CD4-positive, alpha-beta T cell treated with Interleukin-4 for 1 hour (primary cell): ENCODE measurements at places on chromosomes 13 and 19.

GRCh38 chr13:51590971-51591627, 6.8 kb downstream of the WDFY2 start:
- DNase-seq: no peak

- no peak for DNase-seq
Measured at GRCh38 chr13:73450583-73450982, 391.8 kb downstream of the KLF5 start.

DNA sequence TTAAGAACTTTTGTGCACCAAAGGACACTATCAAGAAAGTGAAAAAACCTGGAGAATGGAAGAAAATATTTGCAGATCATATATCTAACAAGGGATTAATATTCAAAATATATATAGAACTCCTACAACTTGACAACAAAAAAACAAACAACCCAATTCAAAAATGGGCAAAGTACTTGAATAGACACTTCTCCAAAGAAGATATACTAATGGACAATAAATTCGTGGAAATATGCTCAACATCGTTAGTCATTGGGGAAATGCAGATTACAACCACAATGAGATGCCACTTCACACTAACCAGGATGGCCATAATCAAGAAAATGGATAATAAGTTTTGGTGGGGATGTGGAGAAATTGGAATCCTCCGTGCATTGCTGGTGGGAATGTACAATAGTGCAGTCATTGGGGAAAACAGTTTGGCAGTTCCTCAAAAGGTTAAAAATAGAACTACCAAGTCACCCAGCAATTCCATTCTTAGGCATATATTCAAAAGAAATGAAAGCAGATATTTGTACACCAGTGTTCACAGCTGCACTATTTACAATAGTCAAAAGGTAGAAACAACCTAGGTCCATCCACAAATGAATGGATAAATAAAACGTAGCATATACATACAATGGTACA, 2.2 kb upstream of the LSR start:
- no peak for DNase-seq

GRCh38 chr19:19741184-19741583, 8.3 kb upstream of the ZNF14 start:
- DNase-seq: no peak

GRCh38 chr13:73329355-73329754, 270.6 kb downstream of the KLF5 start:
- no peak for DNase-seq

DNA sequence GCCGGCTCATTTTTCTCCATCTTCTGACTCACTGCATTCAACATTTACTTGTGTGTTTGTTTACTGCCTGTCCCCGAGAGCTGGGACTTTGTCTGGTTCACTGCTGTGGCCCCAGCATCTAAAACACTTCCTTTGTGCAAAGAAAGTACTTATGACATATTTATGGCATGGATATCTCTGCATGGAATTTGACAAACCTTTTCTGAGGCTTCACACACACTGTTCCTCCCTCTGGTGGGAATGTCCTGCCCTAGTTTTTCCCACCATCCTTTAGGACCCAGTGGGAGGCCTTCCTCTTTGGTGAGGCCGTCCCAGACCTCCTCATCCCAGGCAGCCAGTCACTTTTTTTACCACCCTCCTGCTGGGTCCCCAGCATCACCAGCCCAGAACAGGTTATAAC, 1.4 kb upstream of the SRRM5 start:
- no peak for DNase-seq

DNA sequence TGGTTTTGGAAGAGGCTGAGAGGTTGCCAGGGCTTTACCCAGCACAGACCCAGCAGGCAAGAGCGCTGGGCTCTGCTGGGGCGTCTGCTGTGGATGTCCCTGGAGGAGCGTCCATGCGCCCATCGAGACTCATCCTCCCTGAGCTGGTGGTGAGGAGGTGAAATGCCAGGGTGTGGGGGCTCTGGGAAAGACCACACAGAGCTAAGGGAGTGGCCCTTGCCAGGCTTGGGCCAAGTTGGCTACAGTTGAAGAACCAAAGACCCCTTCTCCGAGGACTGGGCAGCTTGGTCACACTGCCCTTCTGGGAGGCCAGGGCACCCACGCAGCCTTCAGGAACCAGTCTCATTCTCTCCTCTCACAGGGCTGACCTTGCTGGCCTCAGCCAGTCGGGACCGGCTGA, 24.6 kb upstream of the OVOL3 start:
- no peak for DNase-seq

GRCh38 chr13:49733181-49733951, 42.1 kb upstream of the EBPL start:
- no peak for DNase-seq
